ENCODE measurements at places on chromosomes 6 and 20. TPM values are rescaled to one million over a fixed set of nuclear protein-coding genes. Genes with fewer than 3 reads are reported as not detected.

The SYNJ2 gene
- total RNA-seq, result 71.8 TPM

DNA sequence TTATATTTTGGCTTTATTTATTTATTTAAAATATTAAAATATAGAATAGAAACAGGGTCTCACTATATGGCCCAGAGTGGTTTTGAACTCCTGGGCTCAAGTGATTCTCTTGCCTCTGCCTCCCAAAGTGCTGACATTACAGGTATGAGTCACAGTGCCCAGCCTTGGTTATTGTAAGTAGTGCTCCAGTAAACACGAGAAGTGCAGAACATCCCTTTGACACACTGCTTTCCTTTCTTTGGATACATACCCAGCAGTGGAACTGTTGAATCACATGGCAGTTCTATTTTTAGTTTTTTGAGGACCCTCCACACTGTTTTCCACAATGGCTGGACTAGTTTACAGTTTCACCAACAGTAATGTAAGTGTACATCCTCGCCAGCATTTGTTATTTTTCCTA, 203.9 kb downstream of the PHF3 start:
- no peak for DNase-seq

DNA sequence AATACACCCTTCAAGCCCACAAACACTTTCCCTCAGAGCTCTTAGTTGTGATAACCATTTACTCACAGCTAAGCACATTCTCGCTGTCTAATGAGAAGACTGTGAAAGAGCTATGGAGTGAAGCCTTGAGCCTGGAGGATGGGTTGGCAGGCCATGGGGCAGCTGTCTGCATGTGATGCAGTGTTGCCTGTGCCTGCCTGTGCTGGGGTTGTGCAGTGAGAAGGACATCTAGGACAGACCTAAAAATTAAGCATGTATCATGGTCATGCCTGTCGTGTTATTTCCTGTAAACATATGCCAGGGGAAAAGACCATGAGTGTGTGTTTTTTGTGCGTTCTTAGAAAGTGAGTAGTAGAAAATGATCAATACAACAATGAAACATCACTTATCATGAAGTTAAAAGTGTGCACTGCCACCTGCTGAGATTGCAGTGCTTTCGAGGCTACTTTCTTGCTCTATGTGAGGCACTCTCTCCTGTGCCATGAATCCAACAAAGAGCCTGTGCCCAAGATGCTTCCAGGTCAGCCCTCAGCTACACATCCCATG, 8.1 kb upstream of the ZC3H12D start:
- DNase-seq, result no peak

- DNase-seq, result no peak
Observed at GRCh38 chr20:50022676-50023075, 39.9 kb downstream of the SNAI1 start.

DNA sequence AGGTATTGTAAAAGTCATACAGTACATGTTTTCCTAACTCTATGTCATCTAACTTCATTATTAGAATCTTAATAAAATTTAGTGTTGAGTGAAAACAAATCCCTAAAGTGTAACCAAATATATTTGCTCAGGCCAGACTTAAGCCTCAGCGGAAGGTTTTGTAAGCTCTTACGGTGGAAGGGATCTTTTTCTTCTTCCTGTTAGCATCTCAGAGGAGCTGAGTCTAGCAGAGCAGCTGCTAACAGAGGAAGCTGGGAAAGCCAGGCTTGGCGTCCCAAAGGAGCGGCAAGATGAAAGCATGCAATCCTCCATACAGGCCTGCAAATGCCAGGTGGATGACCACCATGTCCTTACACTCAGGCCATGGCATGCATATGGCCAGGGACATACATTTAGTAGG, 72.4 kb downstream of the ADTRP start:
- DNase-seq, result no peak

DNA sequence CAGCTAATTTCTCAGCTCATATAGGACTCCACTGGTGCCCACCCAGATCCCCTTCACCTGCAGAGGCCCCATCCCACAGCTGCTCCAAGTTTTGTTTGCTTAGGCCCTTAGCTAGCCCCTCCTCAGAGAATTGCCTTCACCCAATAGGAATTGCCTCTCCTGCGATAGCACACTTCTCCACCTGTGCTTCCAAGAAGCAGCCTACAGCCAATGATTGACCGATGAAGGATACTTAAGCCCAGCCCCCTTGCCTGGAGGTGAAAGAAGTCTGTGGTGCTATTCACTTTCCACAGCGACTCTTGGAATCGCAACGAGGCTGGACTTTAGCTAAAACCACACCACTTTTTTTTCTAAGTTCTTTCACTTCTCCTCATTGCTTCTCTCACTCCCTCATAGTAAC, 353.2 kb upstream of the BTBD3 start:
- DNase-seq, result no peak
